ENCODE measurements at places on chromosomes 12 and 14. TPM values are rescaled to one million over a fixed set of nuclear protein-coding genes. Genes with fewer than 3 reads are reported as not detected.

Gene SLC17A8
- not detected for total RNA-seq

DNA sequence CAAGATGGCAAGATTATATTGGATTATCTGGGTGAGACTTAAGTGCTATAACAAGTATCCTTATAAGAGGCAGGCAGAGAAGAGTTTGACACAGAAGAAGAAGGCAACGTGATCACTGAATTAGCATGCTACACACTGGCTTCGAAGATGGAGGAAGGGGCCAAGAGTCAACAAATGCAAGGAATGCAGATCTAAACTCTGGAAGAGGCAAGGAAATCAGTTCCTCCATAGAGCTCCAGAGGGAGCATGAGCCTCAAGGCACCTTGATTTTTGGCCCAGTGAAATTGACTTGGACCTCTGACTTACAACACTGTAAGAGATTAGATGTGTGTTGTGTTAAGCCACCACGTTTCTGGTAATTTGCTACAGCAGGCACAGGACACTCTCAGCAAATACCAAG, 536.4 kb upstream of the SEL1L start:
- no peak for DNase-seq

- DNase-seq = no peak
Observed at GRCh38 chr12:15011162-15011561, 38.3 kb downstream of the PDE6H start.

DNA sequence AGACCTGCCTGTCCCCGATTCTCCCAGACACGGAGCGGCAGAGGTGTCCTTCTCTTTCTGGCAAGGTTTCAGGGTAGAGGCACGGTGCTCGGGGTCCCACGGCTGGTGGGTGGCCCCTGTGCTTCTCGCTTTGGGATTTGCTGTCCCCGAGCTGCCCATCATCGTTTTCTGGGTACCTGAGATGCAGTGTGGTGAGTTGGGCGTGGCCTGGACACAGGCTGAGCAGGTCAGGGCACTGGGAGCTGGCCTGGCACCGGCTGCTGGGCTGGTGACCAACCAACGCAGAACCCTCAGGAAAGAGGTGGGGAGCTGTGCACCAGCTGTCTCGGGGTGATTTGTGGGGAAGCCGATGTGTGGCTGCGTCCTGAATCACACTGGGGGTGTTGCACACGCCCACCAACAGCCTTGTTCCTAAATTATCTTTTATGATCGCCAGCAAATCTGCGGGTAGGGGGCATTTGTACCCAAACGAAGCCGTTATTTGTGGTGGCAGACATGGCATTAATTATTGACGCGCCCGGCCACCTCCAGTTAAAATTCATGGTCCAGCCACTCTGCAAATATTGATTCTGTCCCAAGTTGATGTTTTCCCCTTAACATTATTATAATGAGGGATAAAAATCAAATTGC, 61.0 kb downstream of the KIF26A start:
- no peak for DNase-seq

GRCh38 chr14:61145903-61146481, 135.1 kb downstream of the TMEM30B start:
- no peak for DNase-seq

Data from T-helper 17 cell (primary cell).